ENCODE measurements at places on chromosomes 6 and 20. TPM values are rescaled to one million over a fixed set of nuclear protein-coding genes. Genes with fewer than 3 reads are reported as not detected.

The AIF1 gene
- 9.8 TPM for total RNA-seq

GRCh38 chr6:37406726-37407341 is 26.2 kb upstream of the CMTR1 start:
- no peak for DNase-seq
- H3K27ac ChIP-seq = no peak overlapping the region
- no peaks in the 10 kb centered on the region for H3K27me3 ChIP-seq
- no peaks in the 10 kb centered on the region for H3K4me1 ChIP-seq
- no peaks in the 10 kb centered on the region for H3K36me3 ChIP-seq

The CLIC5 gene
- not detected for total RNA-seq

GRCh38 chr6:150482883-150483409 is 114.1 kb downstream of the IYD start:
- H3K27ac ChIP-seq = no peak overlapping the region
- H3K27me3 ChIP-seq = no peaks in the 10 kb centered on the region
- H3K4me3 ChIP-seq = no peak overlapping the region

GRCh38 chr6:84581494-84582259 is 182.7 kb downstream of the TBX18 start:
- H3K4me3 ChIP-seq = no peak overlapping the region
- no peak for DNase-seq
- no peak overlapping the region for H3K27ac ChIP-seq
- no peaks in the 10 kb centered on the region for H3K27me3 ChIP-seq

- no peak overlapping the region for H3K27ac ChIP-seq
- no peaks in the 10 kb centered on the region for H3K27me3 ChIP-seq
- no peaks in the 10 kb centered on the region for H3K36me3 ChIP-seq
- no peak overlapping the region for H3K4me3 ChIP-seq
- peaks cover 24% of the 10 kb centered on the region for H3K4me1 ChIP-seq
- DNase-seq = no peak
Measured at GRCh38 chr20:61434341-61434781, 182.3 kb downstream of the CDH4 start.

The BPIFA1 gene
- total RNA-seq = not detected

DNA sequence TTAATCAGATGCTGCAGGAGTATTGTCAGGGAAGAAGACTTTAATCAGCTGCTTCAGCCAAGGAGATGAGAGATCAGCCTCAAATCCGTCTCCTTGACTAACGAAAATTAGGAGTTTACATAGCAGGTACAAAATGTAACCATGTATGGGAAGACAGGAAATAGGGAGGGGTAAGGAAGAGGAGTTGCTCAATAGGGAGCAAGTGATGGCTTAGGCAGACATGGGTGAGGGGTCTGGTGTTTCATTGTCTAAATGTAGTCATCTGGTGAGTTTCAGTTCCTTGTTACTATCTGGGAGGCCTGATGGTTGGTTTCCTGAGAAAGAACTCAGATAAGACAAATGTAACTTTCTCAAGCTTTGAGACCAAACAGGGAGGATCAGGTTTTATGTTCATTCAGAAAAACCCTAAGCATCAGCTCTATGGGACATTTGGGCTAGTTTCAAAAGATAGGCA is 217.3 kb upstream of the SULF2 start:
- H3K4me1 ChIP-seq = no peaks in the 10 kb centered on the region
- DNase-seq = no peak
- H3K36me3 ChIP-seq = no peaks in the 10 kb centered on the region
- no peak overlapping the region for H3K27ac ChIP-seq
- no peaks in the 10 kb centered on the region for H3K27me3 ChIP-seq

The CTCFL gene
- total RNA-seq = 0.82 TPM

GRCh38 chr6:162468326-162468725 is 259.2 kb downstream of the PRKN start:
- no peaks in the 10 kb centered on the region for H3K36me3 ChIP-seq
- H3K27me3 ChIP-seq = no peaks in the 10 kb centered on the region
- no peak overlapping the region for H3K27ac ChIP-seq
